ENCODE measurements at places on chromosomes 12 and 14.

DNA sequence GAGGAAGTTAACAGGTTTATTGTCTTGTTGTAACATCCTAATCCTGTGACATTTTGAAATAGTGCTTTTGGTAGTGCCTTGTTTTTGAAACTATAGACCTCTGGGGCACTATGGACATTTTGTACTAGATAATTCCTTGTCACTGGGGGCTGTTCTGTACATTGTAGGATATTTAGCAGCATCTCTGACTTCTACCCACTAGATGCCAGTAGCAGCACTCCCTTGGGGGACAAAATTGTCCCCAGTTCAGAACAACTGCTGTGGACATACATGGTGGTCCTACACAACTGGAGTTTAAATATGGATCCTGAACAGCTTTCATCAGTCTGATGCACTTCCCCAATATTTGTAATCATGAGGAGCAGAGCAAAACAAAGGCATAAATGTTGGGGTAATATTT is 264.7 kb downstream of the RAD51B start:
- DNase-seq = no peak

- no peak for DNase-seq
Observed at GRCh38 chr12:111203446-111203845, 165.4 kb downstream of the PHETA1 start.

GRCh38 chr12:84172823-84173424 is 739.7 kb downstream of the SLC6A15 start:
- DNase-seq = no peak

DNA sequence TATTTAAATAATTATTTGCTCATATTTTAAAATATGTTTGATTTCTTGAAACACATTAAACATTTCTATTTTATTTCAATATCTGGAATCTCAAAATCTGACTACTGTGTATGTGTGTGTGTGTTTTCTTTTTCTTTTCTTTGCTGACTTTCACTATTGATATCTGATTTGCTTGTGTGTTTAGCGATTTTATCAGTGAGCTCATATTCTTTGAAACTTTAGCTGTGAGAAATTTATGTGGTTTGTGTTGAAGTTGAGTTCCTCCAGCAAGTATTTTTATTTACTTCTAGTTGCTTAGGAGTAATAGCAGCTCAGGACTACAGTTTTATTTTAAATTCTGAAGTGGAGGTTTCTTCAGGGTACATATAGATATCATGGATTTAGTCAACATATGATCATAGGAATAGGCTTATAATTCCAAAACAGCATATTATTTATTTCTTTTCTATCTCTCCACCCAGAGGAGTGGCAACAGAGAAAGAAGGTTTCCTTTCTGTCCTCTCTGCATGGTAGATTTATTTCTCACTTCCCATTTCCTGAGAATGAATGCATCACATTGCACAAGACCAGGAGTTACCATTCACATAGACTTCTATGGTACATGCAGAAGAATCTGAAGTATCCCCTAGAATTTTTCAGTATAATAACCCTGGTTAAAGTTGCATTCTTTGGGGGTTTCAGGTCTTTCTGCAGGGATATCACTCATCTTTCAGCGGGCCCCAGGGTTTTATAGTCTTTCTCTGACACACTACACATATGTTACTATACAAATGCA is 60.5 kb downstream of the PTPRQ start:
- DNase-seq = no peak

- DNase-seq = no peak
Observed at GRCh38 chr12:54004063-54004840, 4.3 kb downstream of the HOXC9 start.

DNA sequence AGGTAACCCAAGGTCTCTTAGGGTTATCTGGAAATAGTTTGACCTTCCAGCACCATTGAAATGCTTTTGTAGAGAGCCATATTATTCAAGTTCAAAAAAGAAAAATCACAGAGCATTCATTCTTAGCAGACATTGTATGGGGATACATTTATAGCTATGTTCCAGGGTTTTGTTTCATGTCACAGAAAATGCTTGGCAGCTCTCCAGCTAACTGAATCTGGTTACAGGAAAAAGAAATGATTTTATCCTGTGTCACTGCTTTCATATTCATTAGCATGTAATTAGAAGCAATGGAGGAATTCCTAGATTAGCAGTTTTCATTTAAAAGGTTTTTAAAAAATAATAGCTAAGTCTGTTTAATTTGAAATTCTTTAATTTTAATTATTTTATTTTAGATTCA is 78.9 kb downstream of the SNAPC1 start:
- no peak for DNase-seq

GRCh38 chr14:36226164-36226563 is 49.6 kb upstream of the PTCSC3 start:
- DNase-seq = no peak

DNA sequence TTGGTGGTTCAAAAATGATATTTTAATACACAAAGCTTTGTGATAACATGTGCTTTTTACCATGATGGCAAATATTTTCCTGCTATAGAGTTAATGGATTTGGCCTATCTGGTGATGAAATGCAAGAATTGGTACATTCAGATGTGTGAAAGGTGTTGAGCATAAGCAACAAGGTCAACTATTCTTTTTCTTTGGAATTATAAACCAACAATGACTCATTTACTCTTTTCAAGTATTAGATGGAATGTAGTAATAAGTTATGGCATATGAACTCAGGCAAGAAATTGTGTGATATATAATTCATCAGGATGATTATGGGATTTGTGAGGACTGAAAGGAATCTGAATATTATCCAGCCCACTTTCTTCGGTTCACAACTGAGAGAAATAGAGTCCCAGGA is 471.4 kb downstream of the ETNK1 start:
- peak; percentile 80 for DNase-seq

- no peak for DNase-seq
Observed at GRCh38 chr14:100785338-100785615, 40.6 kb upstream of the MEG3 start.

- DNase-seq = no peak
Observed at GRCh38 chr12:1403417-1403816, 191.0 kb downstream of the FBXL14 start.

DNA sequence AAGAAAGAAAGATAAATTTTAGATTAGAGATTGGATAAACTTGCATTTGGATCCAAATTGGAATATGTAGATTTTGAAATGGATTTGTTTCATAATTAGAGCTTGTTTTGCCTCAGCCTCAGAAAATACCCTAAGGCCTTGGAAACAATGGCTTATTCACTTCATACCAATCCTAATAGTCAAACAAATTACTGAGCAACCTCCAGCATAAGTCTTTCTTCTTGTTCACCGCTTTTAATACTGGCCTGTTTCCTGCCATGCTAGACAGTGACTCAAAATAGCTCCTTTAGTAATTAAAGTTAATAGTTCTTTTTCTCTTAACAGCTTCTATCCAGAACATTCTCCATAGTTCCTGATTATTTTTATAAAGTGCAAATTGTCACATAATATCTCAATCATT is 110.9 kb upstream of the DNM1L start:
- DNase-seq = peak; percentile 81

DNA sequence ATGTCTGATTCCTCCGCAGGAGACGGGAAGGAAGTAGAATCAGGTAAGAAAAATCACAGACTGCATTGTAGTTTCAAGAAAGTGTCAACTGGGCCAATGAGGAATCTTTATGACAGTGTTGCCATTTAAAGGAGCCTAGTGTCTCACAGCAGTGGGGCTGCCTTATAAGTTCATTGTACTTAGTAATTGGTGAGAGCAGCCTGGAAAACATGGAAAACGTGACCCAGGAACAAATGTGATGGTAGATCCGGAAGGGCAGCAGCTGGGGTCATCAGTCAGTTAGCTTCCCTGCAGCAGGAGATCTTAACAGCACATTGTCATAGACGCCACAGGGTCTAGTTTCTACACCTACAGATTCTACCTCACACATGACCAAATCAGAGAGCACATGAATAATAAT is 630.0 kb upstream of the LMO3 start:
- no peak for DNase-seq

GRCh38 chr12:115752156-115752555 is 525.3 kb downstream of the MED13L start:
- DNase-seq = no peak

DNA sequence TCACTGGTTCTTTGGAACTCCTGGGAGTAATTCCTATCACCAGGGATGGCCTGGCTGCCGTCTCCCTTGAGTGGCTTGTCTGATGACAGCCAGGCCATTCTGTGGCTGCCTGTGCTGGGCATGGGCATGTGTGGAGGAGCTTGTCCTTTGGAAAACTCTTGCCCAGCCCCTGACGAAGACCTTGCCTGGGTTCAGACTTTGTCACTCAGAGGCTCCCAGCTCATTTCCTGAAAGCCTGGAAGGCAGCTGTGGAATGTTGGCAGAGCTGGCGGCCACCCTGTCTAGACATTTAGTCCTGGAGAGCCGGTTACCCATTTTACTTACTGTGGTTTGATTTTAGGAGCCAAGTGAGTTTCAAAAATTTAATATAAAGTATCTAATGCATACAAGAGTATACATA is 34.0 kb downstream of the TUNAR start:
- no peak for DNase-seq

DNA sequence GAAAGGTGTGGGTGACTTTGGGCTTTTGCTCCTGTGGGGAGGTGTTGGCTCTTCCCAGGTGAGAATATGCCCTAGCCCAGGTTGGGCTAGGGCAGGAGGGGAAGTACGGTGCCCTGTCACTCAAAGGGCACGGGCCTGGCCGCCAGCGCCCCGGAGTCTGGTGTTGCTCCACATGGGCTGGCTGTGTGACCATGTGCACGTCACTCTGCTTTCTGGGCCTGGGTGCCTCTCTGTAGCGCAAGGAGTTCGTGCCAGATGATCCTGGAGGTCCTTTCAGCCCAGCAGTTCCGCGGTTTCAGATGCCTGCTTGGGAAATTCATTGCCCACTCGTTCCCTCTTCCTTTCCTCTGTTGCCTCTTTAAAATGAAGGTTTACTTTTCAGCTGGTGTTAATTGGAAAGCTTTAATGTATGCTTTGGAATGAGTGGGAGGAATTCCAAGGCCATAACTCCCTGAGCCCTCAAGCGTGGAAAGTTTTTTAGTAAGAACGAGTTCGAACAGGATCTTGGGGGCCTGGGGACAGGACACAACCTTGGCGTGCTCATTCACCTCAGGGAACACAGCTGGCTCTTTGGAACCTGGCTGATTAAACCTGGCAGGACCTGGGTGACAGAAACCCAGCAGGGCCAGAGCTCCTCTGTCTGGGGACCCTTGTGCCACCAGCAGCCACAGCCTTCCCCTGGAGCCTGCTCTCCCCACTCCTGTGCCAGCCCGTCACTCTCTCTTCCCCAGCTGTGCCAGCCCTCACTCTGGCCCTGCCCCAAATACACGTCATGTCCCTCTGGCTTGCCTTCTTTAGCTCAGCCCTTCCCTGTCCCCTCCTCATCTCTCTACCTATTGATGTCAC is 42.8 kb downstream of the TSPAN9 start:
- DNase-seq = no peak

GRCh38 chr12:75721796-75722195 is 210.4 kb upstream of the KRR1 start:
- DNase-seq = no peak

- DNase-seq = peak; percentile 96
Observed at GRCh38 chr14:50225067-50225973, 6.1 kb downstream of the SOS2 start.

DNA sequence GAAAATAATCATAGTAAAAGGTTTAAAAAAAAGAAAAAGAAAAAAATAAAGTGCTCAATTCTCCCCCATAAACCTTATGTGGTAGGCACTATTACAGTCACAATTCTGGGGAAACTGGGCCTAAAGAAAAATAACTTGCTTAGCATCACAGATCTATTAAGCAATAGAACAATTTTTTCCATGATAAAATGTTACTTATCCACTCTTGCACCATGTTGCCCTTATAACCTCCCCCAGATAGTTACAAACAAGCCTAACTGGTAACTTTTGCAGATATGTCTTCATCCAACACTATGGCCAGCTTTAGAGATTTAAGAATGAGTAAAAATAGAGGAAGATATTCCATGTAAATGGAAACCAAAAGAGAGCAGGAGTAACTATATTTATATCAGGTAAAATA is 164.8 kb downstream of the DUSP6 start:
- DNase-seq = no peak

DNA sequence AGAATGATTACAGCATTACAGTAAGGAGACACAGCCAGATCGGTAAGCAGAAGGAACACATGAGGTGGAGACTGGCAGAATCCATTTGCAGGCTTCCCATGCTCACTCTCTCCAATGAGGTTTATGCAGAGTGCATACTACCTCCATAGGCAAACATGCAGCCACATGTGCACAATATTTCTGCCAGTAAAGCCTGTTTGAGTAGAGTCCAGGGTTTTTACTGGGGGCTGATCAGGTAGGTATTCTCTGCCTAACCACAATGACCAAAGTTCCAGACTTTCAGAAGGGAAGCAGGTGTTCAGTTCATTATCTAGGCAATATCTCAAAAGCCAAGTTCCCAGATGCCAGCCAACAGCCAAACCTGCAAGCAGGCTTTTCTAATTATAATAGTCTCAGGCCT is 31.1 kb downstream of the INTS13 start:
- no peak for DNase-seq

DNA sequence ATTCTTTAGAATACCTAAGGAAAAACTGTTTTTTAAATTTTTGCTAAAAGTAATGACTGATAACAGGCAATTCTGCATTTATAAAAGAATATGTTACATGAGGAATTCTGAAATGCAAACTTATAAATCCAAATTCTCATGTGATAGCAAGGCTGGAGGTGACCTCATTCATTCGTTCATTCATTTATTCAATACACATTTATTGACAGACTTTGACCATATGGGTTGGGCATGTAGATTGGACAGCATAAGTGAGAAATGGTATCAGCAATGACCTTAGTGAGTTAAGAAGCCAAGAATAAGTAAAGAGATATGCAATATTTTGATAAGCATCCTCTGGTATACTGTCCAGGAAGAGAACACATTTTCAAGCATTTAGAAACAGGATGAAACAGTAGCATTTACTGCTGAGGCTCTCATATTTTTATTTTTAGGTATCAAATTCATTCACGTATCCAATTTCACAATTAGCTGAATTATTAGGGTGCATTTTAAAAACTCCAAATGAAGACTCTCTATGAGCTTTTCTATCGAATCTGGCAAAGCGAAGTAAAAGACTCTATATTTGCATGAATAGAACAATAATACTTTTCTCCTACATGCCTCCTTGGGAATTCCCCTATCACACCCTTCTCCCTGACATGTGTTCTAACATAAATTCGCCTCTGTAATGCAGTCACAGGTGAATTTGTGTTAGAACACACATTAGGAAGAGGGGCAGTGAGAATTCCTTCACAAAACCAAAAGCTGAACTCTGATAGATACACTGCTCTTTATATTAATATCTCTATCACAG is 49.9 kb downstream of the PEBP1 start:
- no peak for DNase-seq

Data from retinal pigment epithelial cell (primary cell).